ENCODE measurements at places on chromosomes 2 and 18. TPM values are rescaled to one million over a fixed set of nuclear protein-coding genes. Genes with fewer than 3 reads are reported as not detected.
A peak's percentile ranks its signal among the peaks of the same experiment; 100 is the strongest.

GRCh38 chr2:241950413-241951315, 81.1 kb downstream of the RTP5 start:
- peak; percentile 42 for DNase-seq

GRCh38 chr18:74333091-74333490, 17.5 kb downstream of the C18orf63 start:
- DNase-seq, result no peak

DNA sequence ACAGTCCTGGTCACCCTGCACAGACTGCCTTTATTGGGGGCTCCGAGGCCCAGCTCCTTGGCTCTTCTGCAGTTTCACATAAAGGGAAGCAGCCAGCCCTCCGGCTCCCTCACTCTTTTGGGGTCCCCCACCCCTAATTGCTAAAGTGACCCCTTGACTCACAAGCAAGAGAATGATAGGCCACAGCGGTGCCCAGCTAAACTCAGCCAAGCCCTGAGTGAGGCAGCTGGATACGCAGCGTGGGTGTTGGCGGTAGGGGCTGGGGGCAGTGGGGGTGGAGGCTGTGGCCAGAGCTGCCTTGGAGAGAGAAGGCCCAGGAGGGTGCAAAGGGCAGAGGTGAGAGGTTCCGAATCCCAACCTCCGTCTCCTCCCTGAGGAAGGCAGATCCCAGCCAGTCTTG, 25.5 kb upstream of the ALPP start:
- DNase-seq, result no peak

- DNase-seq, result no peak
These were observed 290.7 kb upstream of the CYP26B1 start for GRCh38 chr2:72438364-72438763.

- DNase-seq, result no peak
These were observed 54.2 kb downstream of the ZCCHC2 start for GRCh38 chr18:62576845-62577512.

DNA sequence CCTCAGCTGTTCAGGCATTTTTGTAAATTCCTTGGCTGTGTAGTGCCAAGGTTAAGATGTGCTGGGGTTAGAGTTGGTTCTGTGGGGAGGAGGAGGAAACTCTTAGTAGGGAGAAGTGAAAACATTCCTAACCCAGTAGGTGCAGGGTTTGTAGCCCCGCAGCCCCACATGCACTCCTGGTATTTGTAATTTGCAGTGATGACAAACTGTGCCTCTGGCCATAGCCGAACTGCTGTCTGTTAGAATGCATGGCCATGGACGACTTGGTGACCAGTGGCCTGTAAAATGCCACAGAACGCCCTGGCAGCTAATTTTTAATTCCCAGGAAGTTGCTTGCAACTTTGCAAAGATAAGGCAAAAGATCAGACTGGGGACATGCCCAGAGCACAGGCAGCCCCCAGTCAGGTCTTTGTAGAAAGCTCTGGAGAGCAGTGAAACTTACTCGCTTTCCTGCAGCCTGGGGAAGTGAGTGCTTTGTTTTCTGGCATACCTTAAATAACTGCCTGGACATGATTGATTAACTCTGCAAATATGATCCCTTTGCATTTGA, 38.4 kb downstream of the LYPD6B start:
- no peak for DNase-seq

DNA sequence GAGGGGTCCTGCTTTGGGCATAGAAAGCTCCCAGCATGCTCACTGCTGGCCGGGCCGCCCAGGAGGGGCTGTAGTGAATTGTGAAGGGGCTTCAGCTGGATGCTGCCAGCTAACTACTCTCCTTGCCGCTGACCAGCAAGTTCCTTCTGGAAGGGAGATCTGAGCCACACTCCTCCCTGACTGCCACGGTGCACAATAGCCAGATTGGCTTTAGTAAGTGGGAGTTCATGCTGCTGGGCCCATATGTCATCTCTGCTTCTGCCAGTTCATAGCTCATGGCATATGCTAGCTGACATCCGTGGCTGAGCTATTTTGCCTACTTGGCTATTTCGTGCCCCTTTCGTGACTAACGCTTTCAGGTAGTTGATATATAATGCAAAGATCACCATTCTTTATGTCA, 51.6 kb upstream of the ROCK2 start:
- no peak for DNase-seq

GRCh38 chr2:209637293-209637692, 134.3 kb upstream of the UNC80 start:
- no peak for DNase-seq

DNA sequence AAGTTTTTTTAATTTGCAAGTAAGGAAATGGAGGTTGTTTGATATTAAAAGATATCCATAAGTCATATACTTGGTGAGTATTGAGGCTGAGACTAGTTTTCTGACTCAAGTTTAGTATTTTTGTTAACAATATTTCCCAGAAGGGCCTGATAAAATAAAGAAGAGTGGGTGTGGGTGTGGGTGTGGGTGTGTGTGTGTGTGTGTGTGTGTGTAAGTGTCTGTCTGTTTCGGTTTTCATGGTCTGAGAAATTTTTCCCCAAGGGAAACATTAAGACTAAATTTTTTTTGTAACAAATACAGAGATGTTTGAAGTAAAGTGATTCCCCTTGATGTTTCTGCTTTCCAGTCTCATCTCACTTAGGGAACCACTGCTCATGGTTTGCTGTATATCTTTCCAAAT, 36.5 kb downstream of the PPM1B start:
- no peak for DNase-seq

GRCh38 chr2:112634153-112634873, 11.4 kb upstream of the SLC20A1 start:
- DNase-seq, result no peak

DNA sequence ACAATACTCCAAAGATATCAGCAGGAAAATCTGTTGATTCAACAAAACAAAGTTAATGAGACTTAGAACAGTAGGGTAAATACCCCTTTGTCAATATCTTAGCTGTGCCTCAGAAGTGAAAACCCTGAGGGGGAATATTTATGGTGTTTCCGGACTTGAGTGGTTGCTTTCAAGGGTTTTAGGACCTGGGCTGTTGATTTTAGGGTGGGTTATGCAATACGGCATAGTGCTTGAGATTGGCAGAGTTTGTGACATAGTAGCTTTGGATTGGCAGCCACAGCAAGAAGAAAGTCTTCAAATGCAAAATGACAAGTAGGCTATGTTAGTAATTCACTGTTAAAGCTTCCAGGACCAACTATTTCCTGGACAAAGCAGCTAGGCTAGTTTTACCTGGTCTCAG, 826.3 kb upstream of the CDH2 start:
- DNase-seq, result no peak

DNA sequence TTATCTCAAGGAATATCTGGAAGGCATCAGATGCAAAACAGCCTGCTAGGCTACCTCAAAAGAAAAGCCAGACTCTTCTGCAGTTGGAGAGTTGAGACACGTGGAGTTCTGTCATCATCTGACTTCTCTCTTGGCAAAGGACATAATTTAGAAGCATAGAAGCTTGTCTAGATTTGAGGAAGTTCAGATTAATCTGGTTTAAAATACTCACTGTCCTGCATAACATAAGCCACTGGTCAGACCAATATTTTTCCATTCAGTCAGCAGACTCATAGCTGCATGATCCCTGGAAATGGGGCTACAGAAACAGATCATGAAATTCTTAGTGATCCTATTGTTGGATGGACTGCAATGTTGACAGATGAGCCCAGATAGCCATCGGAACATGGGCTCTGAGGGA, 349.0 kb downstream of the TXNL1 start:
- no peak for DNase-seq

- DNase-seq, result no peak
These were observed 10.1 kb upstream of the SULT1C4 start for GRCh38 chr2:108367561-108368175.

GRCh38 chr2:239253701-239254436, 147.0 kb downstream of the HDAC4 start:
- DNase-seq, result no peak

DNA sequence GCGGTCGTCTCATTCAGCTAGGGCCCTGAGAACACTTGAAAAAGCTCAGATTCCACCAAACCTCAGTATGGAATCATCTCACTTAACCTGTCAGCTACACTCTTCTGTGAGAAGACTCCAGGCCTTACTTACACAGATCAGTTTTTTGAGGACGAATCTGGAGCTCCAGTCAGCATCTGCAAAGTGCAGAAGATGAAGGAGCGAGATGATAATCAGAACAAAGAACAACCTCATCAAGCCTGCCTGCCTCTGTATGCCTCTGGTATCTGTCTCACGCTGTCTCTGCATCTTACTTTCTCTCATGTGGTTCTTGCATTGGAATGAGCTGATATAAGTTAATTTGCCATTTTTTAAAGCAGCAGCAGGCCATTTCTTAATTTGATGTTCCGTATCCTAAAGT, 444.1 kb upstream of the LRATD1 start:
- DNase-seq, result no peak

Gene DIPK1C
- not detected for total RNA-seq

Gene CDH20
- total RNA-seq, result not detected

Gene AQP12B
- total RNA-seq, result not detected

Gene VSNL1
- not detected for total RNA-seq

Gene CPO
- total RNA-seq, result not detected

Gene EDAR
- 0.11 TPM for total RNA-seq
